ENCODE measurements at places on chromosomes 4 and X.
A peak's percentile ranks its signal among the peaks of the same experiment; 100 is the strongest.

GRCh38 chrX:95974890-95975289, 709.8 kb upstream of the DIAPH2 start:
- DNase-seq: no peak

DNA sequence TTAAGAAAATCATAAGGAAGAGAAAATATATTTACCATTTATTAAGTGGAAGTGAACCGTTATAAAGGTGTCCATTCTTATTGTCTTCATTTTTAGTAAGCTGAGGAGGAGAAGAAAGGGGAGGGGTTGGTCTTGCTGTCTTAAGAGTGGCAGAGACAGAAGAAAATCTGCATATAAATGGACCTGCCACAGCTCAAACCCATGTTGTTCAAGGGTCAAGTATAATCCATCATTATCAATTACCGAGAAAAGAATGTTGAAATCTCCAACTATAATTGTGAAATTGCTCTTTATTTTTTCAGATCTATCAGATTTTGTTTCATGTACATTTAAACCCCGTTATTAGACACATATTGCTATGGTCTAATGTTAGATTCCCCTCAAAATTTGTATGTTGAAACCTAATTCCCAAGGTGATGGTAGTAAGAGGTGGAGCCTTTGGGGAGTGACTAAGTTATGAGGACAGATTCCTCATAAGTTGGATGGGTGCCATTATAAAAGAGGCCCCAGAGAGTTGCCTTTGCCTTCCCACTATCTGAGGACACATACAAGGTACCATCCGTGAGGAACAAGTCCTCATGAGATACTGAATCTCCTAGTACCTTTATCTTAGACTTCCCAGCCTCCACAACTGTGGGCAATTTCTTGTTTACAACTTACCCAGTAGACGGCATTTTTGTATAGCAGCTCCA, 58.5 kb upstream of the SMAD1 start:
- DNase-seq: no peak

- DNase-seq: no peak
Observed at GRCh38 chr4:6888506-6889071, 21.0 kb upstream of the TBC1D14 start.

- no peak for DNase-seq
Observed at GRCh38 chrX:130106071-130106470, 4.2 kb downstream of the ELF4 start.

- no peak for DNase-seq
Observed at GRCh38 chr4:27293831-27294230, 433.2 kb downstream of the STIM2 start.

DNA sequence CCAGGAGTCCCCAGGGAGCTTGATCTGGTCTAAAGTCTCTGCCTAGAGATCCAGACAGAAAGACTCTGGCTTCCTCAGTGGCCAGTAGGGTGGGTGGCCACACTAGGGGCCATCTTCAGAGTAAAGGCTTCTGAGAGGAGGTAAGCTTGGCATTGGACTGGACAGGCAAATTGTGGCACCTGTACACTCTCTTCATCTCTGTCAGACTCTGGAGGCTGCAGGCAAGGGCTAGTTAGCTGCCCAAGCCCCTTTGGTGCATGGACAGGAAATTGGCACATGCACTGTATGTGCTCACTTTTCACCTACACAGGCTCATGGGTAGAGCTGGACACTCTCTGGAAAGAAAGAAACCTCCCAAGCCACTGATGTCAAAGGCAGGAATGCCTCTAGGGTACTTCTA, 142.8 kb downstream of the PJA1 start:
- DNase-seq: no peak

DNA sequence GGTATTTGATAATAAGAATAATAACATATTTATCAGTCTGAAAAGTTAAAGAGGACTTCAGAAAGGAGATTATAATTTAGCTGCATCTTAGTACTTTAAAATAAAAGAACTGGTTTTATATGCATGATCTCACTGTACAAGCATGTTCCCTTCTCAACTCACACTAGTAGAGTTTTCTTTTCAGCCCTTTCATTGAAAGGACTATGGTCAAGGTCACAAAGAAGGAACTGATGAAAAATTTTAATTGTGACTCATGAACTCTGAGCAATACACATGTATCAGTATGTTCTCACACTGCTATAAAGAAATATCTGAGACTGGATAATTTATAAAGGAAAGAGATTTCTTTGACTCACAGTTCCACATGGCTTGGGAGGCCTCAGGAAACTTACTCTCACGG, 73.7 kb upstream of the NDST4 start:
- DNase-seq: no peak

DNA sequence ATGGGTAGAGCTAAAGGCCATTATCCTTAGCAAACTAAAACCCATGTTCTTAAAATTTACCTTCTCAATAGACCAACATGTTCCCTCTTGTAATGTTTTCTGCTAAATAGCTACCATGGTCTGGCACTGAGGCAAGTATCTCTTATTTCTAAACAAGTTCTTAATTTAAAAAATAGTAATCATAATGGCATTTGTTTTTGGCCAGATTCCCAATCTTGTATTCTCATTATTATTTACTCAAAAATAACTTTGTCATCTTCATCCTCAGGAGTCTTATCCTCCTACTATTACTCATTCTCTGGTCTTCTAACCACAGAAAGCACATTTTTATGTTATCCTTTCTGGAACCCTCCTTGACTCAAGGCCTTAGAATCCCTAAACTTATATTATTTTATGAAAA, 931.2 kb downstream of the CCSER1 start:
- no peak for DNase-seq

DNA sequence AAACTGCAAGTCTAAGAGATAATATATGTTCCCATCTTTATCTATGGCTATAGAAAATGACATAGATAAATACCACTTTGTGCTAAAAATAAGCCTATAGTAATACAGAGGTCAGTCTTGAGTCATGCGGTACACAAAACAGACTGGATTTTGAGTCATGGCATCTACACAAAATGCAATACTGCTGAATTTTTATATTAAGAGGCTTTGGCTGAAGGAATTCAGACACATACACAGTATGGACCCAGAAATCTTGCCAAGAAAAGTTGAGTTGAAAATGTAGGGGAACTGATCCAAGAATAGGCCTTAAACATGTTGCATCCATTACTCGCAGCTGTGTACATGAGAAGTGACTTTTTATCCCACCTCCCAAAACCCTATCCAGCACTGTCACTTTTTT, 184.4 kb downstream of the TENM3 start:
- DNase-seq: no peak

GRCh38 chr4:133014473-133015135, 134.5 kb upstream of the PCDH10 start:
- DNase-seq: no peak

DNA sequence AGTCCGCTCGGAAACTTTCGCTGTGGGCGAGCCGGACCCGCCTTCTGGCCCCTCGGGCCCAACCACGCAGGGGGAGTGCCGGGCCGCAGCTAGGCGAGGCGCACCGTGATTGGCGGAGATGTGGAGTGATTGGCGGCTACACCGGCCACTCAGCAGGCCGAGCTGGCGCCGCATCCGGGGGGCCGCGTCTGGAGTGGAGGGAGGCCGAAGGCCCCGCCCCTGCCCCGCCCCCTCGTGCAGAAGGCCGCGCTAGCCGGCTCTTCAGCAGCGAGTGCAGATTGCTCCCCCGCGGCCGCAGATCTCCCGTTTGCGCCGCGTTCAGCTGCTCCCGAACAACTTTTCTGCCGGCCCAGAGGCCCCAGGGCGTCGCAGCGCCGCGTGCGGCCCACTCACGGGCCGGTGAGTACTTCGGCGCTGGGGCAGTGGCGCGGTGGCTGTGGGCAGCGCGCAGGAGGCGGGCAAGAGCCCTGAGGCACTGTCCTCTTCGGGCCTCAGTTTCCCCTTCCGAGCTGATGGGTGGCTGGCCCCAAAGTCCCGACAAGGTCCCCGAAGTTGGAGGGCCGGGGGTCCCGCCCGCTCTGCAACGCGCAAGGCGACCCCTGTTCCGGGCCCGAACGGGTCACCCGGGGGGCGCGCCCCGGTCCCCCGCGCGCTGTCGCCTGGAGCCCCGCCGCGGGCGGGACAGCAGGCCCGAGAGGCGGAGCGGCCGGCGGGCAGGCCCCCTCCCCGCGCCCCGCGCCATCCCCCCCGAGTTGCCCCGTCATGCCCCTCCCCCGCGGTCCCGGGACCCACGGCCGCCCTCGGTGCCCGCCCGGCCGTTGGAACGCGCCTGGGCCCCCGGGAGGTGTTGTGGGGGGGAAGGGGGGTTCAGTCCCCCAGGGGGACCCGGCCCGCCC, at the start of gene WFS1:
WFS1 (plus strand) TSS at position 235 of the 896 bp plus-strand sequence. CDS start 7,606 bp downstream, outside the sequence.
- peak; percentile 98 for DNase-seq

DNA sequence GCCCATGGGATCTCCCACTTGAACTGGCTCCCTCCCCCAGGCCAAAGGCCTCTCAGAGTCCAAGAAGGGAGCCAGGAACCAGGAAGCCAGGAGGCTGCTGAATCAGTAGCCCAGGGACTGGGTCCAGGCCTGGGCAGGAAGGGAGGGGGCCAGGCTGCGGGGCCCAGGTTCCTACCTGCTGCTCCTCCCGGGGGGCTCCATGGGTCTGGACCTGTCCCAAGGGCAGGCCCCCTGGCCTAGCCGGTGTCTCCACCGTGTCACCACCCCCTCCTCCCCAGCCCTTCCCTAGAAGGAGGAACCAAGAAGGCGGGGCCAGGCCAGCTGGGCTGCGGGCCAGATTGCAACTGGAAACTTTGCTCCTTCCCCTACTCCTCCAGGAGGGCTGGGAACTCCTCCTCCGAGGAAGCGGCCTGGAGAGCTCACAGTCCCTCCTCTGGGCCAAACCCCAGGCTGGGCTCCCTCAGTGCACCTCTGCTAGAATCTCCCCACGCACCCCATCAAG, at the start of gene IQSEC2:
IQSEC2 (minus strand) TSS at position 264 of the 502 bp plus-strand sequence.
- no peak for DNase-seq

DNA sequence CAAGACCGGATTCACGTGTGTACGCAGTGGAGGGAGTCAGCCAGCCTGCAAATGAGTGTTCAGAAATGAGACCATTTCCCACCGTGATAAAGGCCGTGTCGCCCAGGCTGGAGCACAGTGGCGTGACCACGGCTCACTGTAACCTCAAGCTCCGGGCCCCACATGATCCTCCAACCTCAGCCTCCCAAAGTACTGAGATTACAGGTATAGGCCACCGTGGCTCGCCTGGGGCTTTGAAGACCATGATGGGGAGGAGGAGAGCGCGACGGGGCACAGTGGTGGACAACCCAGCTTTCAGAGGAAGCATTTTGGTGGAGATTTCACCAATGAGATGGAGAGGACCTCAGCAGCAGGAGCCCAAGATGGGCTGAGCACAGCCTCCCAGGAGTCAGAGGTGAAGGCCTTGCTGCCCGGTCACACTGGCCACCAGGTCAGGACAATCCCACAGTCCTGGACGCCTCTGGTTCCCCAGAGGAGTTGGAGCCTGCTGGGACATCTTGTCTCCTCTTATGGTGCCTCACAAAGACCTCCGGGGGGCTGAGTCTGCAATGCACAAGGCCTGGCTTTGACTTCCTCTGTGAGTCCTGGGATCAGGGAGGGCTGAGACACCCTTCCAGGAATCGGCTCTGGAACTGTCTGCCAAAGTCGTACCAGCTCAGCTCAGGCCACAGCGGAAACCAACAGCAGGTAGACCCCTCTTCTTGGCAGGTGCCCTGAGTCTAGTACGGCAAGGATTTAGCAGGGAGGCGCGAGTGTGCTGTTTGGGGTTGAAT, 22.4 kb upstream of the MXD4 start:
- no peak for DNase-seq

DNA sequence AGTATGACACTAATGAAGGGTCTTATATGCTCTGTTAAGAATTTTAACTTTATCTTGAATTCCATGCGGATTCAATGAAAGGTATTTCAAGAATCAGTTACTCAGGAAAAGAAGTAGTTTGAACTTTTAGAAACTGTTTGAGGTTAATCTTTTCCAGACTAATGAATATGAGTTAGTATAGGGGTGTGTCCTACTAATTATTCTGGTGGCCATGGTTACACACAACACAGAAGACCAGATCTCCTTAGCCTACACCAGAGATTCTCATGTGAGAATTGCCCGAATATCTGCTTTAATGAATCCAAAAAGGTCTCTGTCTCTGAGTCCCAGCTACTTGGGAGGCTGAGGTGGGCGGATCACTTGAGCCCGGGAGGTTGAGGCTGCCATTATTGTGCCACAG, 100.4 kb downstream of the MMRN1 start:
- DNase-seq: no peak

All from stimulated activated CD4-positive, alpha-beta T cell treated with anti-CD3 and anti-CD28 coated beads, Interleukin-4, amount 100 ng/mL, for 1 hour (primary cell).